NCI-H1048 (cell line): ENCODE measurements at places on chromosomes 6 and 20.

DNA sequence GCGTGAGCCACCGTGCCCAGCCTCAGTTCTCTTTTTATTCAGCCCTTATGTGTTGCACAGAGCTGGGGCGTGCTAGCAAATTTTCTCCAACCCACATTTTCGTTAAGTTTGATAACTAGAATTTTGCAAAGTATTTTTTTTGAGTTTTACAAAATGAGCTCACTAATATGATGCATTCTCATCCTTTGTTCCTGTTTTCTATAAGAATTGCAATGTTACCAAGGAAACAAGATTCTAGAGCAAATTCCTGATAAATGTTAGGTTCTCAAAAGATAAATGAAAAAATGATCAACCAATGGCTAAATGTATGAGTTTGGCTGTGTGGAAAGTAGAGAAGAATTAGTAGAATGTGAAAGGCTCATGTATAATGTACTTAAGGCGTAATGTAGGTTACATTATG is 529.8 kb downstream of the MAFB start:
- no peak for DNase-seq

GRCh38 chr20:7980332-7981046 is 39.1 kb downstream of the TMX4 start:
- no peak for DNase-seq

GRCh38 chr6:124984668-124985338 is 22.6 kb downstream of the RNF217 start:
- no peak for DNase-seq

GRCh38 chr6:125747589-125748405 is 1.6 kb upstream of the HEY2 start:
- no peak for DNase-seq

DNA sequence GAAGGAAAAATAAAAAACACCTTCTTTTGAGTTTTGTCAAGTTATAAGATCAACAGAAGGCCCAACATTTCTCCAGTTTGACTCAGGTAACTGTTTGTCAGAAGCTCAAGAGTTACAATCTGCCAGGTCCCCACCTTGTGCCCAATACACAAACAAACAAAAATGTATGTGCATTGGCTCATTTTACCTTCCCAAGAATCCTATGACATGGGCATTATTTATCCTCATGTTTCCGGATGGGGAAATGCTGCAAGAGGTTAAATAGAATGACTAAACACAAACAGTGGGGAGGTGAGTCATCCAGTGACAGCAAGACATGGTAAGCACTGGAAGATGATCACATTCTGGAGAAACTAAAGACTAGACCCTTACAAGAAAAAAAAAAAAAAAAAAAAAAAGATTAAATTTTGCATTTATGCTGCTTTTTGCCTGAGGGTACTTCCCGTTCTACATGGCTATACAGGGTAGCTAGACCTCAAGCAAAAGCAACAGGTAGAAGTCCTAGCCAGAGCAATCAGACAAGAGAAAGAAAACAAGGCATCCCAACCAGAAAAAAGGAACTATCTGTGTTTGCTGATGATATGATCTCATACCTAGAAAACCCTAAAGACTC is 23.6 kb upstream of the ANKRD60 start:
- no peak for DNase-seq

DNA sequence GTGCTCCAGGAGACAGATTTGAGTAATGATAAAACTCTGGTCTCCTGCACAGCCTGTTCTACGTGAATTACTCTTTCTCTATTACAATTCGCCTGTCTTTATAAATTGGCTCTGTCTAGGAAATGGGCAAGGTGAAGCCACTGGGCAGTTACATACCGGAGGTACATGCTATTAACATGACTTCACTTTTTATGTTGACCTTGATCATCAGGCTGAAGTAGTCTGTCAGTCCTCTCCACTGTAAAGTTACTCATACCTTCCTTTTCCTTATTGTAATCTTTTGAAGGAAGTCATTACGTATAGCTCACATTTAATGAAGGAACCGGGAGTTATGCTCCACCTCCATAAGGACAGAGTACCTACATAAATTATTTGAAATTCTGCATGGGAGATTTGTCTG is 19.9 kb upstream of the KHDC1 start:
- DNase-seq = no peak

GRCh38 chr6:104601721-104602120 is 258.0 kb downstream of the HACE1 start:
- no peak for DNase-seq

DNA sequence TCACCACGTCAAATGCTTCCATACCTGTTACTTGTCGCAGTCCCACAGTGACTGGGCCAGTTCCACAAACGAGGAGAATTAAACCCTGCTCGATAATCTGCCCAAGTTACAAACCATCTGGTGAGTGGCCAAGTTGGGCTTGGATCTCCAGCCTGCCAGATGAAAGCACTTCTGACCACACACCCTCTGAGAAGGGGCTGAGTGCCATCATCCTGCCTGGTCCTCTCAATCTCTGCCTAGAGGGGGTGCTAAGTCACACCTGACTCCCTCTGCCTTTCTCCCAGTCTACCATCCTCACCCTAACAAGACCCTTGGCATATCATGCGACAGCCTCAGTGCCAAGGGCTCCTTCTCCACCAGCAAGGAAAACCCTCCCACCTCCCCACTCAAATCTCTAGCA is 15.8 kb downstream of the RRP36 start:
- no peak for DNase-seq

- no peak for DNase-seq
Measured at GRCh38 chr6:6651335-6651734, 62.8 kb downstream of the LY86 start.

DNA sequence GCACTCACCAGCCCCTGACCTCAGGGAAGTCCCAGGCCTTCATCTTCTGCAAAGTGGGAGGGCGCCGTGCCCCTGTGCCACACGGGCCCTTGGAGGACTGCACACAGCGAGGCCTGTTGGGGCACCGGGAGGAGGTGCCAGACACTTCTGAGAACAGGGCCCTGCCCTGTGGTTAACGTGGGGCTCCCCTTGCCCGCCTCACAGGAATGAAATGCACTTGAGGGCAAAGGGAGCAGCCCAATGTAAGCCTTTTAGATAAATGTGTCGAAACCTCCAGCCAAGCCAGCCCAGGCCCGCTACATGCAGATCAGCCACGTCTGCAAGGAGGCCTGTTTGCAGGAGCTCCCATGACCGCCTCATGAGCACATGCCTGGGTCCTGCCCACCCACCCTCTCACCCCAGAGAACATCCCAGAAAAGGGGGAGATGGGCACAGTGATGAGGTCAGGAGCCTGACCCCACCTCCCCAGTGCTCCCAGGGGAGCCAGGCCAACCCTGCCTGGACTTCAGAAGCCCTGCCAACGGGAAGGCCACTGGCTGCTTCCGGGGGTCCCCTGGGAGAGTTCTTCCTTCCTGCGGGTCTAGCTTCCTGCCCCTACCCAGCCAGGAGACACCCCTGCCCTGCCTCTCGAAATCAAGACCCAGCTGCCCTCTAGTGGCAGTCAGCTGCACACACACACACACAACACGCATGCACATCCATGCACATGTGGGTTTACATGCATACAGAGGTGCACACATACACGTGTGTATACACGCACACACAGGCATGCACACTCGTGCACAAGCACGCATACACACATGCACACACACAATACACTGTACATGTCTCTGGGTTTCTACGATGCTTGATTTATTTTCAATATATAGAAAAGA is 178.7 kb downstream of the TAF4 start:
- DNase-seq = no peak

DNA sequence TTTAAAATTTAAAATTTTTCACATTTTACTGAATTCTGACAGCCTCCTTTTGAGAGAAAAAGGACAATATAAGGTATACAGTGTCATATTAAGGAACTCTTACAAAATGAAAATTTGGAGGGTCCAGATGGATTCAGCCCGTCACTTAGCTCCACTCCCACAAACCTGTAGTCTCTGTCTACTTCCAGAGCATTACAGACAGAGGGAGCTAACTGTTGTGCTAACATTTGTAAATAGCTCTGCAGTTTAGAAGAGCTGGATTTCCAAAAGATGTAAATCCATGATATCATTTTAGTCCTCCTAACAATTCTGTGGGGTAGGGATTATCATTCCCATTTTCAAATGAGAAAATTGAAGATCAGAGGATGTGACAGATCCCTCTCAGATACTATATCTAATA is 16.1 kb upstream of the SERINC3 start:
- DNase-seq = no peak

DNA sequence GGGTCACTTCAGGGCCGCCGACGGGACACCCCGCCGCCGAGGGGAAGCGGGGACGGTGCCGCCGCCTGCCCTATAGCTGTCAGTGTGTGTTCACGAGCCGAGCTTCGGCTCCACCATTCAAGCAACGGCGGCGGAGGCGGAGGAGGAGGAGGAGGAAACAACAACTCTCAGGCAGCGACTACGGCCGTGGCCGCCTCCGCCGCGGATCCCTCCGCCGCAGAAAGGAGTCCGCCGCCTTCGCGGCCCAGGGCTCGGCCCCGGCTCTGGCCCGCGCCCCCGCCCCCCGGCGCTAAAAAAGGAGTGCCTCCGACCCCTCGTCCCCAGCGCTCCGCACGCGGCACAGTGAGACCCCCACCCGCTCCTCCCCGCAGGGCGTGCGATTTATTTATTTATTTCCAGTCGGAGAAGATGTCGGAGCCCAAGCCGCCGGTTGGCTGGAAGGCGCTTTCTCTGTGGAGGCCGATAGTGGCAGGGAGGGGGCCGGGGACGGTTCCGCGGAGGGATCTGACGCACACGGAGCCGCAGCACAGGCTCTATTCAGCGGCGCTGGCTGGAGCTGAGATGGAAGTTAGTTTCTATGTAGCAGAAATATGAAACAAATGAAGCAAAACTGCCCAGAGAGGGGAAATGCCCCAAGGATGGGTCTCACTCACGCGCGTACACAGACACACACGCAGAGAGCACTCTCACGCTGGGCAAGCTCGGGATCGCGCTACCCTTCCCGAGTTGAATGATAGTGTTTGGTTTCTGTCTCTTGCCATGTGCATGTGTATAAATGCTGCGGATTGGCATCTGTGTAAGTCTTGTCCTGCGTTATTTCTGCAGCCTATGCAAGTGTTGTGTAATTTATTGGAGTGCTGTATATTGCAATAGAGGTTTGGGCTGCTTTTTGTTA is at the start of gene PHIP:
Gene PHIP, minus strand, starts transcription at position 180 of the 895 bp plus-strand sequence. CDS start 186 bp downstream, outside the sequence.
- DNase-seq = peak; percentile 82

- DNase-seq = no peak
Measured at GRCh38 chr6:97177905-97178304, 105.1 kb downstream of the MMS22L start.

DNA sequence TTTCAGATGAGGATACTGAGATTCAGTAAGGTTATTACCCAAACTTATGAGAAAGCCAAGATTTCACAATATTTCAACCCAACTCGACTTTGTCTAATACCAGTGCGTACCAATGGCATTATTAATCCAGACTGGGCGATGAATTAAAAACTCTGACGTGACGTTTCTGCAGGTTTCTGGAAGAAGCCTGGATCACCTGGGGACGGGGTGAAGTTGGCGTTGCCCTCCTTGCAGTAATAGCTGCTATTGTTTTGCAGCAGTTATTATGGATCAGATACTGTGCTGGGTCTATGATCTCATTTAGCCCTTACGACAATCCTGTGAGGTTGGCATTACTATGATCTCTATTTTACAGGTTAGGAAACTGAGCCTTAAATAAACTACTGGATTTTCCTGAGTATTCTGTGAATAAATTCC is 569 bp upstream of the CDC5L start:
- no peak for DNase-seq

DNA sequence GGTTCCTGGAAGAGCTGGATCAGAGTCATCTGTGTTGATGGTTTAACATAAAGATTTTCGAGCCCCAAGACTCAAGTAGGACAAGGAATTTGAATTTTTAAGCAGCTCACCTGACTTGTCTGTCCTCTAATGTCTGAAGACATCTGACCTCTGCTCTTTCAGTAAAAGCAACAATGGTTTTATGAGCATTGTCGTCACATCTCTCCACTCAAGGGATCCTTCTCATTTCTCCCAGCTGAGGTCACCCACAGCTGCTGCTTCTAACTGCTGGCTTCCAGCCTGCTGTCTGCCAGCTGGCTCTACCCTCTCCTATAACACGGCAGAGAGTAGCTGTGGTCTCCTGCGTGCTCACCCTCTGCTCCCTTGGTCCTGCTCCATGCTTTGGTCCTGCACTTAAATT is 24.7 kb upstream of the HDAC2 start:
- DNase-seq = no peak

DNA sequence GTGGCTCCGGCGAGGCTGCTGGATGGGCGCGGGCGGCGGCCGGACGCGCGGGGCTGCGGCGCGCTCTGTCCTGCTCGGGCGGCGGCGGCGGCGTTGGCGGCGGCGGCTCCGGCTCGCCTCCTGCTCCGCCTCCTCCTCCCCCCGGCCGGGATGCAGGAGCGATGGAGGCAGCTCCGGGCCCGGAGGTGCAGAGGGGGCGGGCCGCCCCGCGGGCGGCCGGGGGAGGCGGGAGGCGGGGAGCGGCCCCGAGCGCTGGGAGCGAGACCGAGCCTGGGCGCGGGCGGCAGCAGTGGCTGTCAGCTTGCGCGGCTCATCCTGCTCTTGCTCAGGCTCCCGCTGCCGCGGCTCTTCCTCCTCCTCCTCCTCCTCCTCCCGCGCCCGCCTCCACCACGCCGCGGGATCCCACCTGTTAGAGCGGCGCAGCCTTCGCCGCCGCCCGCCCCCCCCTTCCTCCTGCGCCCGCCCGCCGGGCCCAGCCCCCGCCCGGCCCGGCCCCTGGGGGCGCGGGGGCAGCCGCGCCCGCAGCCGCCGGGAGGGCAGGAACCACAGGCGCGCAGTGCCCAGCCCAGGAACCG is at the start of gene NOL4L:
Gene NOL4L, minus strand, starts transcription at position 323 of the 575 bp plus-strand sequence. CDS start 443 bp downstream, outside the sequence.
- no peak for DNase-seq

- DNase-seq = no peak
Measured at GRCh38 chr20:60345106-60345505, 386.9 kb downstream of the CDH26 start.

- DNase-seq = no peak
Measured at GRCh38 chr20:35582741-35583404, 32.8 kb upstream of the SPAG4 start.

GRCh38 chr20:48750941-48751635 is 76.7 kb downstream of the PREX1 start:
- no peak for DNase-seq
